ENCODE measurements at places on chromosomes 3 and 15. TPM values are rescaled to one million over a fixed set of nuclear protein-coding genes. Genes with fewer than 3 reads are reported as not detected.

SEC62 gene
- total RNA-seq: 30.9 TPM

KY gene
- 0.26 TPM for total RNA-seq

CD86 gene
- total RNA-seq: 2.9 TPM

DCLK3 gene
- not detected for total RNA-seq

PPM1L gene
- 7.6 TPM for total RNA-seq

DAZL gene
- not detected for total RNA-seq

CORO2B gene
- total RNA-seq: 4.0 TPM

SPATA12 gene
- not detected for total RNA-seq

XCR1 gene
- not detected for total RNA-seq

GNAT1 gene
- total RNA-seq: not detected

GRCh38 chr15:65042776-65043327 lies 2.3 kb upstream of the SLC51B start:
- no peaks in the 10 kb centered on the region for H3K27me3 ChIP-seq
- H3K27ac ChIP-seq: no peak overlapping the region
- H3K4me3 ChIP-seq: no peak overlapping the region
- no peak for DNase-seq
- H3K36me3 ChIP-seq: no peaks in the 10 kb centered on the region

GRCh38 chr3:113166719-113167492 lies 44.5 kb upstream of the BOC start:
- no peaks in the 10 kb centered on the region for H3K27me3 ChIP-seq
- peaks cover 4% of the 10 kb centered on the region for H3K4me1 ChIP-seq
- H3K36me3 ChIP-seq: no peaks in the 10 kb centered on the region

GRCh38 chr3:38039101-38039898 lies at the start of gene DLEC1:
Gene DLEC1 (plus strand): TSS chr3:38039208. CDS start chr3:38039226, 18 bp downstream.
- H3K36me3 ChIP-seq: no peaks in the 10 kb centered on the region
- H3K27me3 ChIP-seq: peaks cover 7% of the 10 kb centered on the region
- peak; percentile 52 for DNase-seq
- peaks cover 9% of the 10 kb centered on the region for H3K4me1 ChIP-seq
- H3K27ac ChIP-seq: no peak within 1 kb of the TSS
- no peak within 1 kb of the TSS for H3K4me3 ChIP-seq

- no peaks in the 10 kb centered on the region for H3K4me1 ChIP-seq
- DNase-seq: no peak
- no peaks in the 10 kb centered on the region for H3K36me3 ChIP-seq
- H3K27ac ChIP-seq: no peak overlapping the region
- no peaks in the 10 kb centered on the region for H3K27me3 ChIP-seq
These were observed 141.4 kb downstream of the TGFBR2 start for GRCh38 chr3:30747771-30748281.

- no peak overlapping the region for H3K27ac ChIP-seq
- H3K4me1 ChIP-seq: no peaks in the 10 kb centered on the region
- peak; percentile 15 for DNase-seq
These were observed 119.9 kb upstream of the FHIT start for GRCh38 chr3:61371123-61371522.

GRCh38 chr3:34683851-34684250 lies 885.4 kb downstream of the PDCD6IP start:
- no peak overlapping the region for H3K27ac ChIP-seq
- H3K4me3 ChIP-seq: no peak overlapping the region
- no peaks in the 10 kb centered on the region for H3K4me1 ChIP-seq
- peak; percentile 56 for DNase-seq

GRCh38 chr3:148266341-148266740 lies 431.4 kb upstream of the AGTR1 start:
- no peak for DNase-seq
- no peak overlapping the region for H3K4me3 ChIP-seq
- no peaks in the 10 kb centered on the region for H3K4me1 ChIP-seq
- H3K27me3 ChIP-seq: no peaks in the 10 kb centered on the region
- no peak overlapping the region for H3K27ac ChIP-seq

- no peaks in the 10 kb centered on the region for H3K4me1 ChIP-seq
- no peaks in the 10 kb centered on the region for H3K27me3 ChIP-seq
- no peak overlapping the region for H3K27ac ChIP-seq
- no peak for DNase-seq
- H3K4me3 ChIP-seq: no peak overlapping the region
- no peaks in the 10 kb centered on the region for H3K36me3 ChIP-seq
These were observed 67.9 kb downstream of the CORO2B start for GRCh38 chr15:68646696-68647095.

DNA sequence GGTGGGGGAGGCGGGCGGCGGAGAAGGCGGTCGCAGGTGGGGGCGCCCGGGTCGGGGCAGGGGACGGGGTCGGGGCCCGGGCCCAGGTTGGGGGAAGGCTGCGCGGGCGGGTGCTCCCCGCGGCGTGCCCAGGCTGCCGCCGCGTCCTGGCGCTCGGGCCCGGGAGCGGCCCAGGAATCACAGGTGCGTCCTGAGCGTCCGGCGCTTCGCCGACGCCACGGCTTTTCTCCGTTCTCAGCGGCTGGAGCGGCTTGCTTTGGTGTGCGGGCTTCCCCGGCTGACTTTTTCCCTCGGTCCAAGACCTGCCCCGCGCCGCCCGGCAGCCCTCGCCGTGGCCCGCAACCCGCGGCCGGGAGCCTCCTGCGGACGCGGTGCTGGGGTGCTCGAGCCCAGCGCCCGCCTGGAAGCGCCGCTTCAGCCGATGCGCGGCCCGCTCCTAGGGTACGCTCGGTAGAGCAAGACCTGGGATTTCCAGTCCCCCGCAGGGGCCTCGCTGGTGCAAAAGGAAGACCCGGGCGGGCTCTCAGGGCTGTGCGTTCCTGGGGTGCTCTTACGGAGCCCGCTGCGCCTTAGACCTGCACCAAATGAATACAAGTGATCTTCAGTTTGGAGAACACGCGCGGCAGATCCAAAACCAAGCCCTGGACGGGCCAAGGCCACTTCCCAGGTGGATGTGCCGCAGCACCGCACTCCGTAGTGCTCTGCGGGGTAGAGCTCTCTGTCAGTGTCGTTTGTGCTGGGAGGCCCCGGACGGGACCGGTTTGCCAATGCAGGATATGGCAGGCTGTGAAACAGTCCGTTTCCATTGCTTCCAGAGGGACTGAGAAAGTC lies 639 bp downstream of the NIPA1 start:
- H3K36me3 ChIP-seq: no peaks in the 10 kb centered on the region
- peaks cover 21% of the 10 kb centered on the region for H3K4me1 ChIP-seq
- H3K27ac ChIP-seq: peak overlapping the region; percentile 74

DNA sequence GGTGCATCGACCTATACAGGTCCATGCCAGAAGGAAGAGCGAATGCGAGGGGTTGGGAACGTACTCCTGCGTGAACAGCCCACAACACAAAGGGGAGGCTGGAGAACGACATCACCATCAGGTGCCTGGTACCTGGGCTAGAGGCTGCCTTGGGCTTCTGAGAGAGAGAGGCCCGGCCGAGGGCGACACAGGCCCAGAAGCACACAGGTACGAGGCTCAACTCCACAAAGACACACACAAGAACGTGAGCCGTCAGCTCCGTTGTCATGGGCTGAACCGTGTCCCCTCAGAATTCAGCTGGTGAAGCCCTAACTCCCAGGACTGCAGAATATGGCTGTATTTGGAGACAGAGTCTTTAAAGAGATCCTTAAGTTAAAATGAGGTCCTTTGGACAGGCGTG lies 134.3 kb downstream of the ATP10A start:
- H3K4me1 ChIP-seq: no peaks in the 10 kb centered on the region
- H3K27ac ChIP-seq: no peak overlapping the region
- no peaks in the 10 kb centered on the region for H3K27me3 ChIP-seq
- no peak for DNase-seq

DNA sequence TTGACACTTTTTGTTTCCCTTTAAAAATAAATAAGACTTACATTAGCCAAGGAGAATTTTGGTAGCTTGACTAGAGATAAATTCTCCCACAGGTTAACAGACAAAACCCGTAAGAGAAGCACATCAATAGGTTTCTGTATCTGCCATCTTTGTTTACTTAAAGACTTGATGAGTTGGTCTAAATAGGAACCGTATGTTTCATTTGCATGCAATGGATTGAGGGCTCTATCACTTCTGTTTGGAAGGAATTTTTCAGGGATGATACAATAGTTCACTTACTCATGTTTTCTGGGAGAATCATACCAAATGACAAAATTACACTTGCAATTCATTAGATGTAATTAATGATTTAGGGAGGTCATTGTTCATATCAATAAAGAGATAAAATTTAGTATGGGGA lies 631.5 kb upstream of the NR2F2 start:
- no peaks in the 10 kb centered on the region for H3K27me3 ChIP-seq
- H3K4me3 ChIP-seq: no peak overlapping the region
- no peak for DNase-seq
- H3K4me1 ChIP-seq: no peaks in the 10 kb centered on the region
- H3K36me3 ChIP-seq: no peaks in the 10 kb centered on the region
- H3K27ac ChIP-seq: no peak overlapping the region

DNA sequence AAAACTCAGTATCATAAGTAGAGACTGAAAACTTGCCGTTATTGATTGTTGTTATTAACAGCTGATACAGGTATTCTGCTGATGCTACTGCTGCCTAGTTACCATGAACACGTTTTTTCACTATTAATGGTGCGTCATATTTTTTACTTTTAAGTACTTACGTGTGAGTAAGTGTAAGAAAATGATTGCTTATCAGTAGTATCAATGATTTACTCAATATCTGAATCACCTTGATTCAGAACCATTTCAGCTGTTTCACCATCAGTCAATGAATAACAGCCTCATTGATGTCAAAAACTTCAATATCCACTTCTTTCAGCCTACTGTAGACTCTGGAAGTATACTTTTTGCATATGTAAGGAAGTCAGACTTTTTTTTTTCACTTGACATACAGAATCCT lies 4.7 kb downstream of the CCR8 start:
- no peaks in the 10 kb centered on the region for H3K4me1 ChIP-seq
- no peaks in the 10 kb centered on the region for H3K27me3 ChIP-seq
- H3K27ac ChIP-seq: no peak overlapping the region
- DNase-seq: no peak
- H3K4me3 ChIP-seq: no peak overlapping the region

Data from body of pancreas (tissue), 4 donors.